ENCODE measurements at places on chromosomes 6 and 20.

GRCh38 chr6:98498144-98498775, 336.1 kb upstream of the POU3F2 start:
- no peak for DNase-seq

- DNase-seq = no peak
Measured at GRCh38 chr20:19540392-19540791, 217.7 kb upstream of the RIN2 start.

DNA sequence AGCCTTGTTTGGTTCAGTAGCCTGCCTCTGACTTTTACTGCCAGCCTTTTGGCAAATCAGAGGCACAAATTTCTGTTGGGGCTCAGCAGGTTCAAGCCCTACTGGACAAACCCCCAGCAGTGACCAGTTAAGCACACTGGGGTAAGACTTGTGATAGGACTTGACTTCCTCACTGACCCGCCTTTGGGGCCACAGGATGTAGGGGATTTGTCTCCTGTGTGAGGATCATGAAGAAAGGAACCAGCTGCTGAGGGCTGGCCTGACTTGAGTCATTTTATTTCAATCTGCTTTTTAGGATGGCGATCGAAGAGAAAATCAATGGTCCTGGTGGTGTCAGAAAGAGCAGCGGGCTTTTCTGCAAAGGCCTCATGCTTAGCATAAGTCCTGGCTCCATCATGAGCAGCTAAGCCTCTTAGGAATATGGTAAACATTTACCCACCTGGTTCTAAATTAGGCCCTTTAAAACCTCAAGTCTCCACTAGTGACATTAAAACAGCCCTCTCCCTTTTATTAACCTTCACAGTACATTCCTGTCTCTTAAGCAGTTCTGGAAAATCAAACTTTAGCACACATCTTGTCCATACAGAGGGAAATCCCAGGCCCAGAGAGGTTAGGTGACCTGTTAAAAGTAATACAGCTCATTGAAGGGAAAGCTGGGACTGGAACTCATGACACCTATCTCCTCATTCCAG, 16.6 kb downstream of the CHMP4B start:
- DNase-seq = no peak

GRCh38 chr20:36836591-36837269, 39.2 kb upstream of the TLDC2 start:
- DNase-seq = peak; percentile 67

- no peak for DNase-seq
Measured at GRCh38 chr20:58843128-58843556, 7.6 kb downstream of the GNAS-AS1 start.

- peak; percentile 46 for DNase-seq
Measured at GRCh38 chr20:10713161-10713560, 39.4 kb upstream of the JAG1 start.

DNA sequence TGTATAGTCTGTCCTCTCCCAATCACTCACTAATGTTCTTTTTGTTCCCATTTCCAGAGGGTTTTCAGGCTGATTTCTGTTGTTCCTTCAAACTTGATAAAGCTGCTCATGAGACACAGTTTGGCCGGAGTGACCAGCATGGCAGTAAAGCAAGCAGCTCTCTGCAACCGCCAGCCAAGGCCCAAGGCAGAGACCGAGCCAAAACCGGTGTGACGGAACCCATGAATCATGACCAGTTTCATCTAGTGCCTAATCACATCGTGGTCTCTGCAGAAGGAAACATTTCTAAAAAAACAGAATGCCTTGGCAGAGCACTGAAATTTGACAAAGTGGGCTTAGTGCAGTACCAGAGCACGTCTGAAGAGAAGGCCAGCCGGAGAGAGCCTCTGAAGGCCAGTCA, 14.8 kb upstream of the RPL7L1 start:
- DNase-seq = no peak

Measured in EH (cell line).